Immature natural killer cell (primary cell): ENCODE measurements at places on chromosomes 2 and 18. TPM values are rescaled to one million over a fixed set of nuclear protein-coding genes. Genes with fewer than 3 reads are reported as not detected.

ACVR1C gene
- polyA plus RNA-seq, result not detected

MLPH gene
- polyA plus RNA-seq, result not detected

PSTPIP2 gene
- 27.7 TPM for polyA plus RNA-seq

POTEE gene
- 0.21 TPM for polyA plus RNA-seq

SETBP1 gene
- polyA plus RNA-seq, result 4.3 TPM

POTEJ gene
- not detected for polyA plus RNA-seq

SOWAHC gene
- polyA plus RNA-seq, result 0.18 TPM

C2orf81 gene
- 1.6 TPM for polyA plus RNA-seq

SP140L gene
- 13.5 TPM for polyA plus RNA-seq

SIGLEC15 gene
- not detected for polyA plus RNA-seq

FARSB gene
- polyA plus RNA-seq, result 18.5 TPM
